Activated naive CD8-positive, alpha-beta T cell treated with anti-CD3 and anti-CD28 coated beads, Interleukin-2, amount 10 ng/mL, durations not matched to agents 7 days and 5 days (primary cell): ENCODE measurements at places on chromosomes 2 and 18. TPM values are rescaled to one million over a fixed set of nuclear protein-coding genes. Genes with fewer than 3 reads are reported as not detected.

DNA sequence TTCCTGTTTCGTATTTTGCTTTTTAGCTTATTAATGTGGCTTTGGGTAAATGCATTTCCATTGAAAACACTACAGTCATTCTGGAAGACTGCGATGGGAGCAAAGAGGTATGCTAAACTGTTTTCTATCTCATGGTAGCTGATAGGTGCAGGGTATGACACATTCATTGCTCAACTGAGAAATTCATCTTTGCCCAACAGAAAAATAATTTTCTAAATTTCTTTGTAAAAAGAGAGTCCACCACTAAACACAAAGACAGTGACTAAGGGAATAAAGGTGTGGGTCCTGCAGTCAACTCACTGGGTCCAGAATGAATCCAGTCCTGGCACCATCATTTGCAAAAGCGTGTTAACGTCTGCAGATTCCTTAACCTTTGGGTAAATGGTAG, 19.9 kb downstream of the ERMN start:
- DNase-seq = no peak

DNA sequence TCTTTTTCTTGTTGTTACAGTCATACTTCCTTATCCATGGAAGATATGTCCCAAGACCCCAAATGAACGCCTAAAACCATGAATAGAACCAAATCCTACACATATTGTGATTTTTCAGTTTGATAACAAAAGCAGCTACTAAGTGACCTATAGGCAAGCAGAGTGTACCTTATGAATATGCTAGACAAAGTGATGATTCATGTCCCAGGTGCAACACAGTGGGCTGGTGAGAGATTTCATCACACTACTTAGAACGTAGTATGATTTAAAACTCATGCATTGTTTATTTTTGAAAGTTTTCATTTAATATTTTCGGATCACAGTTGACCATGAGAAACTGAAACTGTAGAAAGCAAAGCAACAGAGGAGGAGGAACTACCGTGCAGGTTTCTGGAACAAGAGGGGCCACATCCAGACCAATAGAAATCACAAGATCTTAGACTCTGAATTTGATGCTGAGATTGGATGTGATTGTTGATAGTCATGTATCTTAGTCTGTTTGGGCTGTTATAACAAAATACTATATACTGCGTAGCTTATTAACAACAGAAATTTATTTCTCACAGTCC, 470.8 kb upstream of the VRK2 start:
- no peak for DNase-seq

DNA sequence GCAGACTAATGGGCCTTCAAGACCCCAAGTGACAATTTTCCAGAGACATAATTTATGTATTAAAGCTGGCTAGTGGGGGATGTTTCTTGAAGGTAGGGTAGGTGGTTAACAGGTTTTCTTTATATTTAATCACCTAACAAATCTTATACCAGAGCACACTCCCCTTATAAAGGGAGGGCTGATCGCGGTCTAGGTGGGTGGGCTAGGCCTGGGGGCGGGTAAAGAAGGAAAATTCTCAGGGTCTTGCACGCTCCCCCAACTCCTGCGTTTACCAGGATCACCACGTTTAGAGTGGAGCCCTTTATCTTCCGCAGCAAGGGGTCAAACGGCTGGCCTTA, 19.9 kb upstream of the CXXC1 start:
- no peak for DNase-seq

CMPK2 gene
- 106 TPM for total RNA-seq

GRCh38 chr2:85702800-85703199, 8.6 kb downstream of the GNLY start:
- no peak for DNase-seq

- DNase-seq = no peak
Measured at GRCh38 chr2:69436596-69436937, 668 bp downstream of the NFU1 start.

DNA sequence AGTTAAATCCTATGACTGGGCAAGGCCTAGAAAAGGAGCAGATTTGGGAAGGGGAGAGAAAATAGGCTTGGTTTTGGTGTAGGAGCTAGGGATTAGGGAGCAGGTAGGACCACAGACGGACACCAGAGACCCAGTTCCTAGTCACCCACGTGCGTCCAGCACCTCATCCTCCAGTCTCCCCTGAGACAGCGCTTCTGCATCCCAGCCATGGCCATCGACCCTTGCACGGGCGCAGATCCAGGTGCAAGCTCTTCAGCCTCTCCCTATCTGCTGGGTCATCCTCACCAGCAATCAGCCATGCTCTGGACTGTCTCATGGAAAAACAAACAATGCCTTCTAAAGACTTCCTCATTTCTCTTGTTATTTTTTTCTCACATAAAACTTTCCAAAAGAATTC, 246.8 kb upstream of the RAB6C start:
- DNase-seq = no peak

CD302 gene
- total RNA-seq = 0.47 TPM

ACKR3 gene
- 4.4 TPM for total RNA-seq

DNA sequence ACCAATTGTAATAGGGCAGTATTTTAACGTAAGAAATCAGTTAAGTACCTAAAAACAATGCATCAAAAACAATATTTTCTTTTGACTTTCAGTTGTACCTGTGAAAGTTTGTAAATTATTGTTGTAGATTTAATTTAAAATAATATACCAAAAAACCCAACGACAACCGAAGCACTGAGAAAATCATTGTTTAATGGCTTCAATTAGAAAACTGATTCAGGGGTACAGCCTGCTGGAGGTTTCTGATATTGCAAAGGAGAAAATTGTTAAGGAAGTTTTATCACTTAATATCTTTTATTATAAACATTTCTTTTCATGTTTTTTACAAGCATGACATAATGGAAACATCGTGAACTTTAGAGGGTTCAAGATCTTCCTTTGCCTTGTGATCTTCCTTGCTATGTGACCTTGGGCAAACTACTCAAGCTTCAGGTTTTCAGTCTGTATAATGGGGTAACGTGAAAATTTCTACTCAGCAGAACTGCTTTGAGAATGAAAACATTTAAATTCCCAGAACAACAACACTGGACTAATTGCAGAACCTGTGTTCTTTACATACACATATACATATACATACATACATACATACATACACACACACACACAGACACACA, 76.3 kb upstream of the GLS start:
- no peak for DNase-seq

GRCh38 chr2:240298117-240298790, 137.2 kb upstream of the GPC1 start:
- DNase-seq = no peak

GRCh38 chr2:226743915-226744314, 55.7 kb downstream of the IRS1 start:
- DNase-seq = no peak

CAPN14 gene
- total RNA-seq = 0.28 TPM

DNA sequence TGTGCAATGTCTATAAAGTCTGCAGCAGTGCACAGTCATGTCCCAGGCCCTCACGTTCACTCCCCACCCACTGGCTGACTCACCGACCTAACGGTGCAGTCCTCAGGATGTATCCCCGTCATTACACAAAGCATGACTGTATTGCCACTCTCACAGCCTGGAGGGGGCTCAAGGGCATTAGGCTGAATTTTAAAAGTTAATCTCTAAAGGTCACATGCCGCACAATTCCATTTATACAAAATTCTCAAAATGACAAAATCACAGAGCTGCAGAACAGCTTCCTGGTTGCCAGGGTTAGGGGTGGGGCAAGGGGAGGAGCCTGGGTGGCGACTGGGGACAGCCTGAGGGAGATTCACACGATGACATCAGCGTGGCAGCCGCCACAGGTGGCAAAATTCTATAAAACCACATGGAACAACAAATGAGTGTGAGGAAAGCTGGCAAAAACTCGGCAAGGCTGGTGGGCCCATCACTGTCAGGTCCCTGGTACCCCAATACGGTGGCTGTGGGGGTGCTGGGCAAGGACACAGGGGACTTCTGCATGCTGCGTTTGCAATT, 97.6 kb downstream of the NDUFA10 start:
- peak; percentile 43 for DNase-seq

DNA sequence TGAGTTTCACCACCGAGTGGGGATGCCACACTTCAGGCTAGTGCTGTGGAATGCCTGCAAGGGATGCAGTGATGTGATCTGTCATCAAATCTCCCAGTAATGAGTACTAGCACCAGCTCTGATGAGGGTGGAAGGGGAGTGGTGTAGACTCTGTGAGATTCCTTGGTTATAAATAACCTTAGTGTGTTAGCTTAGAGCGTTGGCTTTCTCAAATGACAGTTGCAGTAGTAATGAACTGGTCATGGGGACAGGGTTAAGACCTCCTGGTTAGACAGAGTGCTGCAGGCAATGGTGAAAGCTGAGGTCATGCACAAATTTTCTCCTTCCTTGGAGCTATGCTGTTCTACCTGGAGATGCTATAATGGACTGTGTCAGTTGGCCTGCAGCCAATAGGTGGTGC, 1063.4 kb upstream of the CRIM1 start:
- no peak for DNase-seq

GRCh38 chr18:54509793-54510192, 81.3 kb upstream of the DYNAP start:
- no peak for DNase-seq

C2orf15 gene
- 2.3 TPM for total RNA-seq

DNA sequence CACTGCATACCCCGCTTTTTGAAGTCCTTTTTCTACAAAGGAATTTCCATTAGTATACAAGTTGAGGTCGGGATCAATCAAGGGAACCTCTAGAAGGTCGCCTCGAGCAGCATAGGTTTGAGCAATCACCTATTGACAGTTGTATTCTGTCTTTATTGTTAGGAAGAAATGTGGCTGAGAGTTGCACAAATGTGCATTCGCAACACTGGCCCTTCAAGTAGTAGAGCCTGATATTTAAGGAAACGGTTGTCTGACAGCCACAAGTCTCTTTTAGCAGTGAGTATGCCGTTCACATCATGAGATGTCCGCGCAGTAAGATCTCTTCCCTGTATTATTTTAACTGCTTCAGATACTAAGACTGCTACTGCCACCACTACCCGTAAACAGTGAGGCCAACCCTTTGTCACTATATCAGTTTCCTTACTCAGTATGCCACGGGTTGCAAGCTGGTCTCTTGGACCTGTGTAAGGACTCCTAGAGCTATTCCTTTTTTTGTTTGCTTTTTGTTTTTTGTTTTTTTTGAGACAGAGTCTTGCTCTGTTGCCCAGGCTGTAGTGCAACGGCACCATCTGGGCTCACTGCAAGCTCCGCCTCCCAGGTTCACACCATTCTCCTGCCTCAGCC, 10.0 kb upstream of the STARD7 start:
- no peak for DNase-seq

- no peak for DNase-seq
Measured at GRCh38 chr2:55985406-55985805, 61.8 kb upstream of the EFEMP1 start.

- DNase-seq = no peak
Measured at GRCh38 chr2:218282173-218282991, 9.9 kb downstream of the TMBIM1 start.

NXPH2 gene
- total RNA-seq = not detected

GRCh38 chr2:172047566-172048507, 37.5 kb upstream of the DLX1 start:
- DNase-seq = no peak

DNA sequence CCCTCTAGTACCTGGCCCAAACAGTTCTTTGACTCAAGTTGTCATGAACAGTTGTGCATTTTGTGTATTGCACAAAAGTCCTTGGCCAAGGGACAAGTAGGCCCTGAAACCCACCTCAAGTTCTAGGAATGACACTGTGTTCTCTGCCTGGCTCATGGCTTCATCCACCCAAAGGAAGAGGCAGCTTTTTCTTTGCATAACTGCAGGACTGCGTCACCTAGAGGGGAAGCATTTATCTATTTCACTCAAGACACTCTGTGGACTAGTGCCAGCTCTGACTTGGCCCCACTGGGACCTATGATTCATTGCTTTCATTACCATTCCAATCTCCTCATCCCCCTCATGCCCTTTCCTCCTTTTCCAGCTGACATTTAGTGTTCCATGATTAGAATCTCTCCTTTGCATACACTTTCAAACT, 119.3 kb upstream of the SIX2 start:
- DNase-seq = no peak

DNA sequence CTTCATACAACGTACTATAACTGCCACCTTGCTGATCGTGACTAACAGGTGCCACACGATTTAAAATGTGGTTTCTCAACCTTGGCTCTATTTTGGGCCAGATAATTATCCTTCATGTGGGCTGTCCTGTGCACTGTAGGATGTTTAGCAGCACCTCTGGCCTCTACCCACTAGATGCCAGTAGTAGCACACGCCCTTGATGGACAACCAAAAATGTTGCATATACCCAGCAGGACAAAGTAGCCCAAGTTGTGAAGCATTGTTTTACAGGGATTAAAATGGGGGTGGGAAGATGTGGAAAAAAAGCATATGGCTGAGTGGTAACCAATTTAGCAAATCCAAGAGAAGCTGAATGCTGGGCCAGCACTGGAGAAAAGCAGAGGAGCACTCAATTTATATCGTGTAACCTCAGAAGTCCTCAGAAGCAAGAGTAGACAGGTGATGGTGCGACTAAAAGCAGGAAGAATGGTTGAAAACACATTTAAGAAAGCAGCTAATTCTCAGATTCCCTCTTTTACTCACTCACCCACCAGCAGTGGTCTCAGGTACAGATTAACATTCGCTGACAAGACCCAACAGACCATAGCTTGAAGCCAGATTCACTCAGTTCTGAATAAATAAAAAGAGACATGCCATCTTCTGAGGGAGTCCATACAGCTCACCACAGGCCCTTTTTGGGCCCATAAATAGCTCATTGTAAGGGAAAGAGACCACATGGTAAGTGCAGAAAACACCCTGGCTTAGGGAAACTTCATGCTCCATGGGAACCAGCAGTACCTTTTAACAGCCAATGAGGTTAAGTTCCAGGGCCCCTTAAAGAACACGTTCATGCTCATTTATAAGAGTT, 50.6 kb downstream of the RAPH1 start:
- peak; percentile 32 for DNase-seq

SATB2 gene
- 0.06 TPM for total RNA-seq
